ENCODE measurements at places on chromosomes 2 and 18. TPM values are rescaled to one million over a fixed set of nuclear protein-coding genes. Genes with fewer than 3 reads are reported as not detected.

- DNase-seq: no peak
Observed at GRCh38 chr2:3462493-3463104, 56.7 kb downstream of the ADI1 start.

DNA sequence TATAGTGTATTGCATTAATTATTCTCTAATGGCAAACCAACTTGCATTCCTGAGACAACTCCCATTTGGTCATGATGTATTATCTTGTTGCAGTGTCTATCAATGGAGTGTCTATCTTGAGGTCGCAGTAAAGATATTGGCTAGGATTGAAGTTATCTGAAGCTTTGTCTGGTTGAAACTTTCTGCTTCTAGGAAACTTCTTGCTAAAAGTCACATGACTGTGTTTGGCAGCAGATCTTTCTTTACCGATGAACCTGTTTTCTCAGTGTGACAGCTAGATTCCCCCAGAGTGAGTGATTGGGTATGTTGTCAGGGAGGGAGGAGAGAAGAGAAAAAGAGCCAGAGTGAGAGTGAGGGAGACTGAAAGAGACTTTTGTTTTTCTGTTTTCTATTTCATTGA is 119.6 kb downstream of the QPCT start:
- DNase-seq: no peak

DNA sequence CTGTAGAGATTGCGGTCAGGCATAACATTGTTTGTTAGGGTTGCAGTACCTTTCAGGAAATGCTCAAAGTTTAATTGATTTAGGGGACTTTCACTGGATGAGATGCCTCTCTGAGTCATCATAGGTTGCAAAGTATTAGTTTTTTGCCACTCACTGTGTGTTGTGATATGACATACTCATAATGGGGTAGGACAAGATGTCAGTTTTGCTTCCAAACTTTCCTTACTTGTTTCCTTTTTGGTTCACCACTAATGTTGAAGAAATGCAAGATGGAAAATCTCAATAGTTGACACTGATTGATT is 35.0 kb upstream of the PTH2R start:
- no peak for DNase-seq

GRCh38 chr2:46952171-46952570 is 36.6 kb upstream of the MCFD2 start:
- no peak for DNase-seq

DNA sequence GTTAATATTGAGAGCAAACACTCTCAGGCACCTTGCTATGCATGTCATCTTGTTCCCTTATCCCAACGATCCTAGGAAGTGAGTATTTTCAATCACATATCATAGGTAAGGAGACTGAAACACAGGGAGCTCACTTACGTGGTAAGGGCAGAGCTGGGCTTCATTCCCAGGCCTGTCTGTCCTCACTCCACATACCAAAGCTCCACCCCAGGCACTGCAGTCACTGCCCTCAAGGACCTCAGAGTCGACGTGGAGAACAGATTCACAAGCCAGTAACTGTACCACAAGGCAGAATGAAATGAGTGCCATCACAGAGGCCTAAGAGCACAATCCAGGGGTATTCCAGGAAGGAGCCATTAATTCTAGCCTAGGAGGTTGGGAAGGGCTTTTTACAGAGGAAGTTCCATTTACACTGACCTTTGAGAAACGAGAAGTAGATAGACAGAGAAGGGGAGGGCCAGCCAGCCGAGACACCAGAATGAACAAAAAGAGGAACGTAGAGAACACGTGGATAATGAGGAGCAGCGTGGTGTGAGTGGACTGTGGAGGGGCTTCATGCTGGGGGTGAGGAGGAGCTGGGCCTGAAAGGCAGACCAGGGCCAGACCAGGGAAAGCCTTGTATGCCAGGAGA is 48.6 kb downstream of the KIAA2012 start:
- no peak for DNase-seq

GRCh38 chr2:224938651-224939182 is 103.6 kb downstream of the DOCK10 start:
- DNase-seq: peak; percentile 50

DNA sequence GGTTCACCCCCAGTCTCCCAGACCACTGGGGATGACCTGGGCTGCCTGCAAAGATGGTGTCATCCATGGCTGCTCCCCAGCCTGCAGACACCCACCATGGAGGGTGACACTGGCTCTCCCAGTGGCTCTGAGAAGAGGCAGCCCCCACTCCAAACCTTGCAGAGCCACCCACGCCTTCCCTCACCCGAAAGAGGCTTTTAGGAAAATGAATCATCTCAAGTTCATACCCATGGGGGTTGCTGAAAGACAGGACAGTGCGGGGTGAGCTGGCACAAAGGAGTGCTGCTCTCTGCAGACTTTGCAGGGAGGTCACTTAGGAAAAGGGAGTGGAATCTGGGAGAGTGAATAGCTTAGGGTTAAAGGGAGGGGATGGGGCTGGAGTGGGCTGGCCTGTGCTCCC is 36.4 kb downstream of the MPHOSPH10 start:
- no peak for DNase-seq

- DNase-seq: no peak
Observed at GRCh38 chr2:8597559-8598225, 84.2 kb upstream of the ID2 start.

CPS1 gene
- 2.6 TPM for total RNA-seq

PTPRN gene
- 1.7 TPM for total RNA-seq

Data from activated naive CD8-positive, alpha-beta T cell treated with anti-CD3 and anti-CD28 coated beads for 36 hours (primary cell).